ENCODE measurements at places on chromosomes 5 and 9.

DNA sequence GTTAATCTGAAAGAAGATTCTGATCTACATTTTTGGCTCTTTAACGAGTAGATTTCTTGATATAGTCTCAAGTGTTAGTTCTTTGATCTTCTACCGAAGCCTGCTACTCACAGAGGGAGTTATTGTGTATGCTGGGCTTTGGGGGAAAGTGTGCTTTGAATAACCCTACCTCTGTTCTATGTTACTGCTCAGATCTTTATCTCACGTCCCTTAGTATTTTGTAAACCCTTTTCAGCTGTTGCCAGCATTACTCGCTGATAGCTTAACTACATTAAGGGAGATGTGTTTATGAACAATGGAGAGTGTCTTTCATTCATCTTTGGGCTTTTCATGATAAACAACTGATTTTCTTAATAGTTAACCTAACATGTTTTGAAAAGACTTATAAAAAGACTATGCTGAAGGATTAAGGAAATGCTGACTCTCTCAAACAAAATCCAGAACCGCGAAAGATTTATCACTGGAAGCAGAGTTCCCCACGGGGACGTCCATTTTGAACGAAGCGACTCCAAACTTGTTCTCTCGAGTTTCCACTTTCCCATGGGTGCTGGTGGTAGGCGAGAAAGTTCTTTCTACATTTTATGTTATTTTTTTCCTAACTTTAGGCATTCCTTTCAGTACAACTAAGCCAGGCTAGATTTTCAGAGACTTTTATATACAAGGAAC is 27.9 kb upstream of the ALDH1A1 start:
- DNase-seq, result no peak

DNA sequence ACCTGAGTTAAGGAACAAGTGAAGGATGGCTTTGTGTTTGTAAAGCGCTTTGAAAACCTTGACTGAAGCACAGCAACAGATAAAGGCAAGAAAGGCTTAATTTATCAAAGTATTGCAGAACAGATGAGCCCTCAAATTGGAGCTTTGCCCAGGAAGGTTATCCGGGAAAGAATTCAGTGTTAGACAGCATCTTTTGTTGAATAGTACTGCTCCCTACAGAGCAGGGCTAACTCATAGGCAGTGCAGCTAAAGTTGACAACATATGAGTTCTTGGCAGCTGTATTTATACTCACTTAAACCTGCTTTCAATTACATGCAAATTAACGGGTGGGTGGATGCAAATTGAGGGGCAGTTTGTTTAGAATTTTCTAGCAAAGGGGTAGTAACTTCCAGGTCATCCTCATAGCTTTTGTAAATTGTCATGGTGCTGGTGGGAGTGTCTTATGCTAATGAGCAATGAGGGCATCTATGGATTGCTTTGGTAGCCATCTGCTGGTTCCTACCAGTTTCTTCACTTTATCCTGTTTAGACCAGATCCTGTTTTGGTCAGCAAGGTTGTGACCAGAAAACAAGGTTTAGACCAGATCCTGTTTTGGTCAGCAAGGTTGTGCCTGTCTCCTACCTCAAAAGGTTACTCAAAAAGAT is 105.8 kb downstream of the GDA start:
- no peak for DNase-seq

GRCh38 chr9:106077731-106078130 is 383.4 kb downstream of the TMEM38B start:
- DNase-seq, result no peak

DNA sequence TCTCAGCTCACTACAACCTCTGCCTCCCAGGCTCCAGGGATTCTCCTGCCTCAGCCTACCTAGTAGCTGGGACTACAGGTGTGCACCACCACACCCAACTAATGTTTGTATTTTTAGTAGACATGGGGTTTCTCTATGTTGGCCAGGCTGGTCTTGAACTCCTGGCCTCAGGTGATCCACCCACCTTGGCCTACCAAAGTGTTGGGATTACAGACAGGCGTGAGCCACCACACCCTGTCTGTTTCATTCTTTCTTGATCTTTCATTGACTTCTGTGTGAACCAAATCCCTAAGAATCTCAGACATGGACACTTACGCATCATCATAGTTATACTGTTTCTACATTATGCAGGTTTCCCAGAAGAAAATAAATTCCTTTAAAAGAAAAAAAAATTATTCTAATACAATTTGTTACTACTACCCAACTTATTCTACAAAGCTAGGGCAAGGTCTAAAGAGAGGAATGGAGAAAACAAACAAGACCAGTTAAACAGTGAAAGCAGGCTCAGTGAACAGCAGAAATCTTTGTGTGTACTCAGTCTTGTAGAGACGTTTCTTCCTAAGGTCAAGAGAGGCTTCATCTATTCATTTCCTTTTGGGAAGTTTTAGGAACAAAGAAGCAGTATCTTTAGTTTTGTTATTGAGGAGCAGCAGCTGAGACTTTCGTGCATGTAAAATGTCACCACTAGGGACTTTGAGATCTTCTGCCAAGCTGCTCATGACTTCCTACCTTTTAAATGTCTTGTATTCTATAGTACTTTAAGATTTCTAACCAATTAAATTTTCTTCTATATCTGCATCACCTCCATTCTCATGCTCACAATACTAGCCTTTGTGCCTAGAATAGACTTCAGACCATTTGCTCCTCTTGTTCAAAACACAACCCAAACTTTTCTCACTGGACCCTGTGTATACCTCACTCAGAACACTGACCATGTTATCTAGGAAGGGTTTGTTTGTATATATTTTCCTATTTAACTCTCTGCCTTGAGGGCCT is 5.6 kb upstream of the HMGCR start:
- DNase-seq, result no peak

DNA sequence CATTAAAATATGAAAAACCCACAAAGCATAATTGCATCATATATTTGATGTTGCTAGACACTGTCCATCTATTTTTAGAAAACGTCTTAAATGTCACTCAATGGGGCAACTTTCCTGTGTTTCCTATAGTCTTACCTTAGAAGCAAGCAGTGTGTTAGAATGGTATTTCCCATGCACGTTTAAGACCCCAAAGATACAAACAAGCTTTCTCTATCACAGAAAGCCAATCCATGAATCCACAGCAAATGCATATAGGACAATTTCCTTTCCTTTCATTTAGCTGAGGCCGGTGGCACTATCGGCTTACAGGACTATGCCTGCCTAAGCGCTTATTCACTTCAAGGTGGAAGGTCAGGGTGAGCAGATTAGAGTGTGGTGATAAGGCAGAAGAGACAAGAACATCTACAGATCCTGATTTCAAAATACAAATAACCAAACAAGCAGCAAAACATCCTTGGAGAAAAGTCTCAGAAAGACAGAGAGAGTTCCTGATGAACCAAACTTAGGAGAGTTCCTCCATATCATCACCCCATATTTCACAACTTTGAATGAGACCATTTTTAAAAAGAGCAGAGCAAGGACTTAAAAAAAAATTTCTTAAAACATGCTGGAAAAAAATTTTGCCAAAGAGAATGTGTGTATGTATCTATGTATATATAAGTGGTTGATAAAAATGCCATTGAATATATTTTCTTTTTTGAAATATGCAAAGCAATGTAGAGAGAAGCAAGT is 57.2 kb downstream of the MEF2C start:
- DNase-seq, result no peak

DNA sequence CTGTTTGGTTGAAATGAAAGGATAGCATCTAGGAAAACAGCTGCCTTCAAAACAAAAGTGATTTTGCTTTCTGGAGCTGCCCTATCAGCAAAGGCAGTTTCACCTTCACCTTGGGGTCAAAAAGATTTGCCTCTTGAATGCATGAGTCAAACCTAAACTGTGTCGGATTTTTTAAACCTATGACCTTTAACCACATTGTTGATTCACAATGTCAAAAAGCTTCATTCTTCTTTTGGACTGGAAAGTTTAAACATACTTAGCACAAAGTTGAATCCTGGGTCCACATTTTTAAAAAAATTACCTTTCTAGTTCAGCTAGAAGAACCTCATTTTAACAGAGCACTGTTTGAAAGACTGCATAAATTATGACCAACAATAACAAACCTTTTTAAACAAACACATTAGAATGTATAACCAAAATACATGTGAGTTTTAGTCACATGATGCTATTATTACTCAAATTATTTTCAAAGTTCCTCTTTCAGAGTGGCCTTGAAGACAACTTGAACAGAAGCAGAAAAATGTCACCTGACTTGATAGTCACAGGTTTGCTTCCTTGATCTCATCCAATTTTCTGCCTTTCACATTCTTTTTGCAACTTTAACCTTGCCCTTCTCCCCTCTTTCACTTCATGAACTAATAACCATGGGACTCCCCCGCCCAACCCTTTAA is 109.7 kb upstream of the LHFPL2 start:
- DNase-seq, result no peak

DNA sequence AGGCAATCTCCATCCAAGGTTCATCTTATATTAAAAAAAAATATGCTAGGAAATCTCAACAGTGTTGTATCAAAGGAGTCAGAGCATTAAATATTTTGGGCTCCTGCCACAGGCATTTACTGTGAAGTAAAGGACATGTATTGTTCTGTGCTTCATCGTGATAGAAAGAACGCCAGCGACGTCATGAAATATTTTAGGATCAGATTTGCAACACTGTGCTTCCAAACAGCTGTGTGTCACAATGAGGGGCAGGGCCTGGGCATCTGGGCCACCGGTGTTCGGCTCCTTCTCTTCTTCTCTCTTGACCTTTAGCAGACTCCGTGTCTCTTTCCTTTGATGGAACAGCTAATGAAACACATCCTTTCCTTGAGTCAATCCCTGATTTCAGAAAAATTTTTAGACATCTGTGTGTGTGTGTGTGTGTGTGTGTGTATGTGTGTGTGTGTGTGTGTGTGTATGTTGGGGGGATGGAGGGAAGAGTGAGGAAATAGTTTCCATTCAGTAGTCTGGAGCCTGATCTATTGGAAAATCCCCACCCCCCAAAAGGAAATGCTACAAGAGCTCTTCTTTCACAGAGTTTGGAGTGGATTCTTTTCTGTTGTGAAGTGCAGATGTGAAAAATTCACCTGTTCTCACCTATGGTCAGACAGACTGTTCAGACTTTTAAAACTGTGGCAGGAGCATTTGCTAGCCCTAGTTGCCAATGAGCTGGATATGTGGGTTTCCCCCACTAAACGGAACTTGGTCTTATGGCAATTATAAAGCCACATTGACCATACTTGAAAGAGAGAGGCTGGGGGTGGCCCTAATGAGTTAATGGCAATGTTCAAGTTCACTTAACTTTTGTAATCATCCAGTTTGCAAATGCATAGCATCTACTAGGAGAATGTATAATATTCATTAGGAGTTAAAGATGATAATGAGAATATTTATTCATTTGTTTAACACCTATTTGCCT is 18.1 kb upstream of the TNC start:
- no peak for DNase-seq

DNA sequence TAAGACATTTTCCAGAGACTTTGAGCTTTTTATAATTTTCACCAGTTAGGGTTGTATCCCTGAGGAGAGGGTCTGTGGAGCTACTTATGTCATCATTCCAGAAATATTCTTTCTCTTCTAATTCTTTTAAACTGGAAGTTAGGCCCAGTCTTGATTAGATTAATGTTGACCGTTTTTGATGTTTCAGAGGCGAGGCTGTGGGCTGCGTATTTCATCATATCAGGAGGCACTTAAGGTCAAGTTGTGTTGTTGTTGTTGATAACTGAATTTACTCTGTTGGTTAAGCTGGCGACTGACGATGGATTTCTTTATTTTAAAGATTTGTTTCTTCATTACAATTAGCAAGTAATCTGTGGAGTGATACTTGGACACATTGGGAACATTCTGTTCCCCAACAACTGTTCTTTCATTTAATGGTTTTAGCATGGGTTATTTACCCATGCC is 20.1 kb downstream of the IPO11 start:
- no peak for DNase-seq

DNA sequence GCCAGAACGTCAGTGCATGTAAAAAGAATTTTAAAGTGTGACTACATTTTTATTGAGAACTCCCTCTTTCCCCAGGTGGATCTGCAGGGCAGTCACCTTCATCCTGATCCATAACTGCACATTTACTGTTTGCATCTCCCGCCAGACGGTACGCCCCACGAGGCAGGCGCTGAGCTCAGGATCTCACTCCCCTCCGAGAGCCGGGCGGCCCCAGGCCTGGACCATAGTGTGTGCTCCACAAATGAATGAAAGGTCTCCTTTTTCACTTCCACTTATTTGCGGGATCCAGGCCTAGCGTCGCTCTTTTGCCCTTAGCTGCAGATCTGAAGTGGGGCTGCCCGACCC is 378 bp downstream of the DROSHA start:
- DNase-seq, result no peak

GRCh38 chr5:155402927-155403640 is 389.5 kb downstream of the KIF4B start:
- no peak for DNase-seq

GRCh38 chr9:136678624-136679023 is 8.6 kb downstream of the AGPAT2 start:
- DNase-seq, result no peak

- DNase-seq, result no peak
These were observed 626 bp upstream of the CLTB start for GRCh38 chr5:176416965-176417364.

GRCh38 chr5:136155761-136156160 is 23.1 kb downstream of the SMAD5 start:
- DNase-seq, result no peak

GRCh38 chr5:77844623-77845323 is 68.6 kb upstream of the TBCA start:
- DNase-seq, result no peak

GRCh38 chr5:89374818-89375521 is 492.0 kb upstream of the MEF2C start:
- no peak for DNase-seq

GRCh38 chr5:179975713-179976134 is 68.0 kb upstream of the TBC1D9B start:
- DNase-seq, result no peak

DNA sequence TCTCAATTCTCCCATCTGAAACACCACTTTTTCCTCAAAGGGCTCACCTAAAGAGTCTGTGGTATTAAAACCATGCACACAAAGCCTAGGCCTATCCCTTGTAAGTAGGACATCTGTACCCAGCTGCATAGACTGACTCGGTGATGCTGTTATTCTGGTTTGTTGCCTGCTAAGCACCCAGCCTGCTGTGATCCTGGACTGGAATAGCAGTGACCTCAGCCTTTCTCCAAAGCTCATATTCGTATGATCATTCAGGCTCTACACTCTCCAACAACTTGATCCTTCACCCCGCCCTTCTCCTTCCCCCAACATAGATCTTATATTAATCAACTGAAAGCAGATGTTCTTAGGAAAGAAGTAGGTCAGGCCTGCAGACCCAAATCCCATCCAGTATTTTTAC is 81.4 kb upstream of the WWC1 start:
- DNase-seq, result no peak

Data from T-helper 17 cell (primary cell).